Right renal pelvis (tissue), 4 donors: ENCODE measurements at places on chromosomes 12 and 14. TPM values are rescaled to one million over a fixed set of nuclear protein-coding genes. Genes with fewer than 3 reads are reported as not detected.

GRCh38 chr14:49612671-49613070 lies 7.8 kb downstream of the RPL36AL start:
- DNase-seq = no peak

DNA sequence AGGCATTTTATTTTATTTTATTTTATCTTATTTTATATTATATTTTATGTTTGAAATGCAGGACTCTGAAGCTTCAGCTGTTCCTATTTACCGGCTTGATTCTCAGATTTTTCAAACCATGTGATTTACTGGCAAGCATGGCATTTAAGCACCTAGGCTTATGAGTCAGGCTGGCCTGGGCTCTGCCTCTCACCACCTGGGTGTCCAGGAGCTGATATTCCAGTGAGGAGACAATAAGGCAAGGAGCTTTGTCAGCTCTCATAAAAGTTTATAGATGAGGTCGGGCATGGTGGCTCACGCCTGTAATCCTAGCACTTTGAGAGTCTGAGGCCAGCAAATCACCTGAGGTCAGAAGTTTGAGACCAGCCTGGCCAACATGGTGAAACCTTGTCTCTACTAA lies 2.1 kb downstream of the DAO start:
- no peak for DNase-seq

DNA sequence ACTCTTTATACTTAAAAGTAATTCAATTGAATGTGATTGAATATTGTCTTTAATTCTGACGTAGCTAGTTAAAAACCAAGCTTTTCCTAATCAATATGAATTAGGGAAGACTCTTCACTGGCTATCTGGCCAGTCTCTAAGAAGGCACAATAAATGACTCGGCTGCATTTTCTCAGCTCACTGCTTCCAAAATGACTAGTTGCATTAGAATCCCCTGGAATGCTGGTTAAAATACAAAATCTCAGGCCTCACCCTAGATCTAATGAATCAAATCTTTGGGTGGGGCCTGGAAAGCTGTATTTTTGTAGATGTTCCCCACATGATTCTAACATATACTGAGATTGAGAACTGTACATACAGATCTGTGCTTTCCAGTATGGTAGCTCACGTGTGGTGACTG lies 242.1 kb downstream of the CHST11 start:
- no peak for DNase-seq

DNA sequence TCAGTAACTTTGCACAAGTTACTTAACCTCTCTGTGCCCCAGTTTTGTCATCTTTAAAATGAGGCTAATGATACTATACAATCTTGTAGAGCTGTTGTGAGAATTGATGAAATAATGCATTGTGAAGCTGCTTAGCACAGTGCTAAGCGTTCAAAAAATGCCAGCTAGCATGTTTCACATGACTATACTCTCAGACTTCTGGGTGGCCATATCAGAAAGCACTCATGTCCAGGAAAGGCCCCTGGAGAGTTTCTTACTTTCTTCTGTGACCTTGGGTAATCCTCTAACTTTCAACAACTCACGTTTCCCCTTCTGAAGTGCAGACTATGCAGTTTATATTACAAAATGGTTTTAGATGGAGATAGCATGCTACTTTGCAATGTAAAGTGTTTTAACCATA lies 68.1 kb downstream of the TPH2 start:
- no peak for DNase-seq

GRCh38 chr14:99602054-99602787 lies 1.8 kb downstream of the CCDC85C start:
- DNase-seq = no peak

DNA sequence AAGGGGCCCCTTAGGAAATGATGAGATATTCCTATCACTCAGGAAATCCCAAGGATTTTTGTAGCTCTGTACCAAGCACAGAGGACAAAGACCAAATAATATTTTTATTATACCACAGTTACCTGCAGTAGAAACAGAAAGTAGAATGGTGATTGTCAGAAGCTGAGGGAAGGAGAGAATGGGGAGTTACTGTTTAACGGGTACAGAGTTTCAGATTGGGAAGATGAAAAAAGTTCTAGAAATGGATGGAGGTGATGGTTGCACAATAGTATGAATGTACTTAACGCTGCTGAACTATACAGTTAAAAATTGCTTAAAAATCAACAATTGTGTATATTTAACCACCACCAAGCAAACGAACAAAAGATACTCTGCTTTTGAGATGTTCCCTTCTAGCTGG lies 24.1 kb downstream of the FLVCR2 start:
- DNase-seq = no peak

- DNase-seq = no peak
Measured at GRCh38 chr14:98133806-98134205, 1138.2 kb downstream of the BCL11B start.

DNA sequence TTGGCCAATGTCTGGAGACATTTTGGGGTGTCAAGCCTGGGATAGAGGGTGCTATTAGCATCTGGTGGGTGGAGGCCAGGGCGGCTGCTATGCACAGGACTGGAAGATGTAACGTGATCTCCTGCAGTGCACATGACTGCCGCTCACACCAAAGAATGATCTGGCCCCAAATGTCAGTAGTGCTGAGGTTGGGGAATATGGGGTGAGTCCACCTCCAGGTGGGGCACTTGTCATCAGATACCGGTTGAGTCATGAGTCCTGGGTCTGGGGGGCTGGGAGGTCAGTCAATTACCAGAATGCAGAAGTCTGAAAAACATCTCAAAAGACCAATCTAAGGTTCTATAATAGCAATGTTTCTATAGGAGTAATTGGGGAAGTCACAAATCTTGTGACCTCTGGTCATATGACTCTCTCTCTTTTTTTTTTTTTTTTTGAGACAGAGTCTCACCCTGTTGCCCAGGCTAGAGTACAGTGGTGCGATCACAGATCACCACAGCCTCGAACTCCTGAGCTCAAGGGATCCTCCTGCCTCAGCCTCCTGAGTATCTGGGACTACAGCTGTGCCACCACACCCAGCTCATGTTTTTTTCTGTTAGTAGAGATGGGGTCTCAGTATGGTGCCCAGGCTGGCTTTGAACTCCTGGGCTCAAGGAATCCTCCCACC lies 6.0 kb upstream of the SDSL start:
- DNase-seq = no peak

ATP2A2 gene
- polyA plus RNA-seq = 167 TPM

PITPNM2 gene
- polyA plus RNA-seq = 7.0 TPM

OTOGL gene
- polyA plus RNA-seq = 0.90 TPM
